Transverse colon (tissue), 4 donors: ENCODE measurements at places on chromosomes 5 and 9.

DNA sequence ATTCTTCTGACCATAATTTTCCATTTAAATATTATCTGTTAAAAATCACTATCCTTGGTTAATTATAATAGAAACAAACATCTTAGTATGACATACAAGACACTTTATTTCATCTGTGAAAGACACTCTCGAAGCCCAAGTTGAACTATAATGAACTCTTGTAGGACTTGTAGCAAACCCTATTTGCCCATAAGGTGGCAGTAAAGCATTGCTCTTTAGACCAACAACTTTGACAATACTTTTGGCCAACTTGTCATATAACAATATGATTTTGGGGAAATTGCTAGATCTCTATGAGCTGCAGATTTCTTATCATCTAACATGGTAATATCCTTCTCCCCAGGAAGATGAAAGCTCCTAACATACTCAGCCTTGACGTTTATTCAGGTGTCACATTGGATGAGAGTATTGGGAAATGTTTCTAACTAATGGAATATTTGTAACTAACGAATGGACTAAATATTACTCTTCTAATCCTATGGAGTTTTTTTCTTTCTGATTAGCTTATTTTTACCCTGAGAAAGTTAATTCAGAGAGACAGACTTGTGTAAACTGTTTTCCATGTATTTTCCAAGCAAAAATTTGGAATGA lies 11.0 kb downstream of the SPINK14 start:
- no peak for DNase-seq

GRCh38 chr5:72499730-72500129 lies 7.5 kb downstream of the ZNF366 start:
- no peak for DNase-seq

DNA sequence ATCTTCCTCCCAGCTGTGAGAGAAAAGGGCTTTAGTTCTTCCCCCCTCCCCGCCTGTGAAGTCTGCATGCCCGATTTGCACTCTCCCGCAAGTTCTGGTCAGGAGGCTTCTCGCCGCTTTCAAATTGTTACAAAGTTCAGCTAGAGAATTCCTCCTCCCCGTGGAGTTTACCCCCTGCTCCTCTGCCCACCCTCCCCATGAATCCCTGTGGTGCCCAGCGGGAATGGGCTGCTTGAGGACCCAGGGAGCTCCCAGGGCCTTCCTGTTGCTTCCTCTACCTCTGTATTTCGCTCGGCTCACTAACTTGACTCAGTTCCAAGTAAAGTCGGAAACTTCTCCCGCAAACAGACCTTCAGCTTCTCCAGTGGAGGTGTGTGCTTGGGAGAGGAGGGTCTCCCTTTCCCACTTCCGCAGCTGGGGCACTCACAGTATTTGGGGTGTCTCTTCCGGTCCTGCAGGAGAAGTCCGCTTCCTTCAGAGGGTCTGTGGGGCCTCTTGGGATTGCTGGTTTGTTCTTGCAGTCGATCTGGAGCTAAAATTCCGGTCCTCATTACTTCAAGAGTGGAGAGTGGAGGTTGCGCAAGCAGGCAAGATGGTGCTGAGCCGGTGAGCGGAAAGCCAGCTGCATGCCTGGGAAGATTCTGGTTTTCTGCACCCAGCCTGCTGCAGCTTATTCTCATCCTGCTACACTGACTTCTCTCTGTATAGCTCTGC lies 97.8 kb downstream of the ADAMTS12 start:
- no peak for DNase-seq

- DNase-seq = no peak
Observed at GRCh38 chr5:15021266-15022046, 149.9 kb upstream of the ANKH start.

- no peak for DNase-seq
Observed at GRCh38 chr5:140383300-140383699, 18.3 kb upstream of the ANKHD1 start.

DNA sequence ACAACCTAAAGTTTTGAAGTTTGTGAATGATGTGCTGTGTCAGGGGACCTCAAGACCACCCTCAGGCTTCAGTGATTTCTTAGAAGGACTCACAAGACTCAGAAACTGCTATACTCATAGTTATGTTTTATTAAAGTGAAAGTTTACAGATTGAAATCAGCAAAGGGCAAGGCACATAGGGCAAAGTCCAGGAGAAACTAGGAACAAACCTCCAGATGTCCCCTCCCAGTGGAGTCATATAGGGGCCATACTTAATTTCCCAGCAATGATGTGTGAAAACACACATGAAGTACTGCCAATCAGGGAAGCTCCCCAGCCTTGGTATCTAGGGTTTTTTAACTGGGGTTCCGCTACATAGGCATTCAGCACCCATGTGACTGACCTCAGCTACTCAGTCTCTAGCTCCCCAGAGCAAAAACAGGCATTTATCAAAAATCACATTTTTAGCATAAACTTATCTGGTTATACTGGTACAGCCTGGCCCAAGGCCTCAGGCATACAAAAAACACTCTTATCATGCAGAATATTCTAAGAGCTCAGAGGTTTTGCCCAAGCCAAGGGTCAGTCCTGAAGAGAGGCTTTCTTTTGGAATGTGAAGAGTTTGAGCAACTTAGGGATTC lies 74.7 kb upstream of the ANKRD55 start:
- DNase-seq = no peak

DNA sequence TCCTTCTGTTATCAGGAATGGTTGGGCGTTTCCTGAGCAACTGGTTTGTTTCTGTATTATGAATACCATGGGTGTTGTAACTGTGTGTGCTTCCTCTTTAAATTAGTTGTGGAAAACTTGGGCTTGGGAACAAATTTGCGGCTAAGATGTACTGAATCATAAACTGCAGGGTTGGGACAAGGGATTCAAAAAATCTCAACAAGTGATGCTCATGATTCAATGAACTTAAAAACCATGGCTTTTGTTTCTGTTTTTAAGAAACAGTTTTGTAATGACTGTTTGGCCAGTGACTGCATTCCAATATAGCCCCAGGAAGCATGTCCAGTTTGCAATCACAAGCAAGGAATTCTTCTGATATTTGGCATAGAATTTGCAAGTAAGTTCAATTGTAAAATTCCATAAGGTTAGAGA lies 657.5 kb upstream of the WWC1 start:
- no peak for DNase-seq

- no peak for DNase-seq
Observed at GRCh38 chr9:137820161-137820855, 57.3 kb upstream of the CACNA1B start.

DNA sequence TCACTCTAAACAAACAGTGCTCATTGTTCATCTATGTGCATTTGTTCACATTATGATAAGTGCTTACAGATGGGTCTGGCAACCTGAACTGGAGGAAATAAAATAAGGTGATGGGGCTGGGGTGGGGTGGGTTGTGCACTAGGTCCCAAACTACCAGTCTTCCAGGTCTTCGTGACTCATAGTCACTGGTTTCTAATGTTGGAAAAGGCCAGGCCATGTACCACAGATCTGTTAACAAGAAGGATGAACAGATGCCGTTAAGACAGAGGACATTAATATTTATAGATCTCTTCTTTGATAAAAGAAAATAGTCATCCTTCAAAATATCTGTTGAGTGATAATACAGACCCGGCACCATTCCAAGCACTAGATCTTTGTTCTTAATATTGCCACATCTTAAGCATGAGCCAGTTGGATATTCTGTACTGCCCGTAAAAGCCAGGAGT lies 71.4 kb upstream of the STARD4 start:
- DNase-seq = no peak

DNA sequence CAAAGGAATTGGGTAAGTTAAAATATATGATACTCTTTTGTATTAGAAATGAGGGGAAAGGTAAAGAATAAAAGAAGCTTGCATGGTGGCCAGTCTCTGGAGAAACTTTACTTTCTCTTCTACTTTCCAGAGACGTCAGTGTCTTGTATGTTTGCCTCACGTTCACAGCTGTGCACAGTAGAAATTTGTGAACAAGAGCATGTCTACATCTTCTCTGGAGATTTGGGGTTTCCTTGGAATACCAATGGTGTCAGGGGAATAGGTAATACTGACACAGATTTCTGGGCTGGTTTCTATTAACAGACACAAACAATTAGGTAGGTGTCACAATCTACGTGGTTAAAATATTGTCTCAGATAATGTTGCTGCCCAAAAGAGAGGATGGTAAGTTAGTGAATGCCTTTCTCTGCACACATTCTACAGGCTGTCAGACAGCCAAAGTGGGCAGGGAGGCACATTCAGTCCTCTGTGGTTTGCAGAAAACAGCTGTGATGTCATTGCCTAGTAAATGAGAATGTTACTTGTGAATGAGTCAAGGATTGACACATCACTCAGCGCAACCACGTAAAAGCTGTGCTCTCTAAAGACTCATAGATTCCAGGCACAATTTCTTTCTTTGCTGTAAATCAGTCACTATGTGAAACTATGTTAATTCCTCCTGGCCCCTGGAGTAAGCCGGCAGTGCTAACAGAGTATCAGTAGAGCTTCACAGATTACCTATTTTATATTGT lies 397.1 kb downstream of the MAN2A1 start:
- peak; percentile 11 for DNase-seq

DNA sequence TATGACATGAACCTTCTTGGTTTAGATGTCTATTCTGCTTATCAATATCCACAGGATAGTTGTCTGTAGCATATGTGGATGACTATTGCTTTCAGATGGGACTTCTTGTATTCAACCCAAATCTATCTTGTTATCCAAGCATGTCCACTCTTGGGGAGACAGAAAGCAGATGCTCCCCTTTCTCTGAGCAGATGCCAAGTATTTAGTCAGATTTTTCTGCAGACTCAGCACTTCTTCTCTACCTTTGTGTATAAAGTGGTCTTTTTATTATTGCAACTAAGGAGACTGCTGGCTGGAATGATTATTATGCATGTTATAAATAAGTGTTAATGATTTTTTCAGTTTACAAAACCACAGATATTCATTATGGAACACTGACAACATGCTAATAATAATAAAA lies 45.1 kb upstream of the ASTN2 start:
- DNase-seq = no peak

DNA sequence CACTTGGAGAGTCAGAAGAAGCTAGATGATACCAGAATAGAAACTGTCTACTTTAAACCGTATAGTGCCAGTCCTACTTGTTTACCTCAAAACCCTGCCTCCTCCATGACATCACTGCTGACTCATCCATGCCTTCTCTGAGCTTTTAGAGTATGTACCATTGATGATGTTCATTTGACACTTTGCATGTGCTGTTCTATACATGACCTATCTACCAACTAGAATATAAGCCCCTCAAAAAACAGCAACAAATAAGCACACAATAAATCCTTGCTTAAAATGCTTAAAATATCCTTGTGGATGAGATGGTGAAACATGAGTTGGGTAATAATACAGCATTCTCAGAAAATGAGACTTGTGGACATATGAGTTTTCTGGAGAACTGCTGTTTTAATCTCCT lies 2.6 kb downstream of the CTNNAL1 start:
- peak; percentile 19 for DNase-seq

DNA sequence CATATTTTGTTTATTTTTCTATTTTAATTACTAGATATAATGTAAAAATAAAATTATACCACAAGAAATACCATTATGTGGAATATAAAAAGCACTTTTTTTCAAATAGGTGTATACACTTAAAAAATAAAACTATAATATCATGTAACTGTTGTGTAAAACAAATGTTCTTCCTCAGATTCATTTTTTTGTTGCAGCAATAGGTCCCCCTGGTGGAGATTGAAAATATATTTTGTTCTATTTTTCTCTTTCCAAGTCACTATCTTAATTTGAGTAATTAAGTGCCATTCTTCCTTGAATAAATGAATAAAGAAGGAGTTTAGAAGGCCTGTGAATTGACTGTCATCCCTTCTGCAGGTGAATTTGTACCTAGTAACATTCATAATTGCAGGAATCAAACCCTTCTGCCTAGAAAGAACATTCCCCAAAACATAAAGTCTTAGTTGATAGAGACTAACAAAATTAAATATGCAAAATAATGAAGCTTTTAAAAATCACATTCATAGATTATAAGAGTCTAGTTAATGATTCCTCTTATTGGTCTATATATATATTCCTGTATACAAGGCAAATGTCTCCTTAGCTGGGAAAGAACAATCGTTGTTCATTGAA lies 23.4 kb downstream of the CETN3 start:
- no peak for DNase-seq

- no peak for DNase-seq
Observed at GRCh38 chr9:92160786-92161185, 45.6 kb upstream of the SPTLC1 start.

- no peak for DNase-seq
Observed at GRCh38 chr5:69404659-69405330, 10.1 kb upstream of the MARVELD2 start.

- DNase-seq = no peak
Observed at GRCh38 chr5:157543825-157544622, 31.6 kb downstream of the ADAM19 start.

GRCh38 chr5:83097689-83098231 lies 20.4 kb downstream of the XRCC4 start:
- DNase-seq = no peak

- no peak for DNase-seq
Observed at GRCh38 chr5:9776525-9776924, 146.4 kb upstream of the TAS2R1 start.

DNA sequence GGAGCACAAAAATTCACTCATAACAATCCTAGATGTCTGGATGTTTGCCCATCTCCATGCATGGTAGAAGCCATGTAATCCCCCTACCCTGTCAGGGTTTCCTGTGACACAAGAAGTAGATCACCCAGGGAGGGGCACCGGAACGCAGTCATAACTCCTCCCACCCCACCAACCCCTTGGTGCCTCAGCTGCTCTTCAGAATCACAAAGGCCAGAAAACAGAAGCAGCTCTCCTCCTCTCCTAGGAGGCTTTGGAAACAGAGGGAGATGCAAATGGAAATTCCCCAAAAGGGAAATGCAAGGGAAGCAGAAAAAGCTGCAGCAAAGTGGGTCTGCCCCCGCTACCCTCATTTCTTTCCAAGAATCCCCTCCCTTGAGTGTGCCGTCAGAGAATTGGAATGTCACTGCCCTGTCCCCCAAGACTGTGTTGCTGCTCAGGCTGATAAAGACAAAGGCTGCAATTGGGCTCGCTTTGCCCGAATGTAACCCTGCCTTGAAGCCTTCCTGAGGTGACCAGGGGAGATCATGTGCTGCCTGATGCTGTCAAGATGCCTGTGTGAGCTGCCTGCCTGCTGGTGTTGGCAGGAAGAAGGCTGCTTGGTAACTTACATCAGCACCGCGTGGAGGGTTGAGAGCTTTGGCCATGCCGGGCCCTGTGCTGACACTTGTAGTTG lies 65.5 kb upstream of the ABCA1 start:
- DNase-seq = peak; percentile 63

- no peak for DNase-seq
Observed at GRCh38 chr9:20117482-20117881, 328.6 kb upstream of the SLC24A2 start.

DNA sequence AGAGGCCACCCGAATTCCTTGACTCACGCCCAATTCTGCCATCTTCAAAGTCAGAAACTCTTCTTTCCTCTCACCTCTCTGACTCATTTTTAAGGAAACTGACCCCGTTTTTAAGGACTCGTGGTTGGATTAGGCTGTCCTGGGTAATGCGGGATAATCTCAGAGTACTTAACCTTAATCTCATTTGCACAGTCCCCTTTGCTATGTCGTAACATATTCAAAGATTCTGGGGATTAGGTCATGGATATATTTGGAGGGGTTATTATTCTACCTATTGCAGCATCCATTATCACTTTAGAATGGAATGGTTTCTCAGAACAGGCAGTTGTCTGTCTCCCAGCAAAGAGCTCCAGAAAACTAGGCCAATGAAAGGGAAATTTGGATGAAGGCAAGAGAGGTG lies 80.8 kb upstream of the IL12B start:
- DNase-seq = no peak
